ENCODE measurements at places on chromosomes 4 and X.

DNA sequence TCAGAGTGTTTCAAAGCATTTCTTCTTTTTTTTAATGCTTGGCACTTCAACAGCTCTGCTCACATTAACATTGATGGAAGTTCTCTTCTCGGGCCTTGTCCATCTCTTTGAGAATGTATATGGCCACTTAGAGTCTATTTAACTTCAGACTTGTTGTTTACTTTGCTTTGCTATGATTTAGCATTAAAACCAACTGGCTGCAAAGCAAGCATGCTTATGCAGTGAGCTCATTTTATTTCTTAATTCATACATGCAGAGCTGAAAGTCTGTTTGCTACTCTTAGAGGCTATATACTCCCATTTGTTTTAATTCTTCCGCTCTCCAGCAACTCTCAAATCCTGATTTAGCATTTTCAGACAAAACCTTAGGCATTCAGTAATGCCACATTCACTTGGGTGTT lies 107.6 kb upstream of the PACRGL start:
- DNase-seq: no peak

GRCh38 chr4:74407891-74408290 lies 37.0 kb upstream of the AREG start:
- no peak for DNase-seq

- no peak for DNase-seq
Observed at GRCh38 chr4:36891971-36892370, 352.6 kb upstream of the NWD2 start.

DNA sequence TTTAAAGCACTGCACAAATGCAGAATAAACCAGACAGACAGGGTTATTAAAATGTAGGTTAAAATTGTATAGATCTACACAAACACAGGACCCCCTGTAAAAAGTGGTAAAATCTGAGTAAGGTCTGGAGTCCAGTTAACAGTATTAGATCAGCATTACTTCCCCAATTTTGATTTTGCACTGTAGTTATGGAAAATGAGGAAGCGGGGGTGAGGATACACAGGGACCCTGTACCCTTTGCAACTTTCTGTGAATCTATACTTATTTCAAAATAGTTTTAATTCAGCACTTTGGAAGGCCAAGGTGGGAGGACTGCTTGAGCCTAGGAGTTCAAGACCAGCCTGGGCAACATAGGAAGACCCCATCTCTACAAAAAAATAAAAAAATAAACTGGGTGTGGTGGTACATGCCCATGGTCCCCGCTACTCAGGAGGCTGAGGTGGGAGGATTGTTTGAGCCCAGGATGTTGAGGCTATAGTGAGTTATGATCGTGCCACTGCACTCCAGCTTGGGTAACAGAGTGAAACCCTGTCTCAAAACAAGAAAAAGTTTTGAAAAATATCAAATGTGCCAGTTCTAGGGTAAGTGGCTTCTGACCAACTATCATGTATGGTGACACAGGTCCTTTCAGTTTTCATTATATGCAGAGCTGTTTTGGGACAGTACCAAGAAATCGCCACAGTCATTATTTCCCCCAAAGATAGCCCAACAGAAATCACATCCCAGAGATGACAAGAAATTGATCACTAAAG lies 17.7 kb downstream of the SEL1L3 start:
- DNase-seq: no peak

GRCh38 chr4:151313306-151314009 lies 11.9 kb downstream of the SH3D19 start:
- DNase-seq: no peak

DNA sequence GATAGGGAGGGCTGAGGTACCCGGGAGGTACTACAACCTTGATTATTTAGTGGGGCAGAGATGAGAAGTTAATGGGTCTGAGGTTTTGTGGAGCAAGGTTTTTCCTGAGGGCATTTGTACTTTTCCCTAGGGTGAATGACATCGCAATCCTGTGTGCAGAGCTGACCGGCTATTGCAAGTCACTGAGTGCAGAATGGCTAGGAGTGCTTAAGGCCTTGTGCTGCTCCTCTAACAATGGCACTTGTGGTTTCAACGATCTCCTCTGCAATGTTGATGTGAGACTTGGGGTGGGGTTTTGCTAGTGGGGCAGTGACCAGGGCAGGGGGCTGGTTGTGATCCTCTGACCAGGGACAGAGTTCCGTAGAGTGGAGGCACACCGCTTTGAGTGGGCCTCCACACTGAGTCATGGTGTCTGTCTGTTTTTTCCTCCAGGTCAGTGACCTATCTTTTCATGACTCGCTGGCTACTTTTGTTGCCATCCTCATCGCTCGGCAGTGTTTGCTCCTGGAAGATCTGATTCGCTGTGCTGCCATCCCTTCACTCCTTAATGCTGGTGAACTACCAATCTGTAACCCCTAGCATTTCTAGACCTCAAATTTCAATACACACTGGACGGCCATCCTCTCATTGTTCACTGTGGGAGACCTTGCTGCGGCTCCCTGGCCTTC lies 9.9 kb downstream of the MED12 start:
- DNase-seq: no peak

DNA sequence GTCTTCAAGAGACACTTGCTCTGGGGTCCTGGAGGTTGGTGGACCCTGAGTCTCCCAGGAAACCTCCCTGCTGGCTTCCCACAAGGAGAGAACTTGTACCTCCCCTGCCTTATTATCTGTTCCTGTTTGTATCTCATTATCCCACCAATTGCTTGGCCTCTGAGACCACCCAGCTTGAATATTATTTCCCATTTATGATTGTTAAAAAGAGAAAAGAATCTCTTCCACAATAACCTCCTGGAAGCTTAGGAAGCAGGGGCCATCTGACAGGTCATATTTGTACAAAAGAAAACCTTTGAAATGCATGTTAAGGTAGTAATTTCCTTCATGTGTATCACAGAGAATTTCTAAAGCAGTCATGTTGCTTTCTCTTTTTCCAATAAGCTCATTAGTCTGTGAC lies 239.5 kb downstream of the FBXW7 start:
- no peak for DNase-seq

GRCh38 chr4:121666091-121666679 lies 30.6 kb downstream of the ANXA5 start:
- no peak for DNase-seq

GRCh38 chr4:152591876-152592275 lies 56.0 kb upstream of the FBXW7 start:
- DNase-seq: no peak

GRCh38 chrX:138082251-138082650 lies 516.3 kb downstream of the ZIC3 start:
- DNase-seq: no peak

DNA sequence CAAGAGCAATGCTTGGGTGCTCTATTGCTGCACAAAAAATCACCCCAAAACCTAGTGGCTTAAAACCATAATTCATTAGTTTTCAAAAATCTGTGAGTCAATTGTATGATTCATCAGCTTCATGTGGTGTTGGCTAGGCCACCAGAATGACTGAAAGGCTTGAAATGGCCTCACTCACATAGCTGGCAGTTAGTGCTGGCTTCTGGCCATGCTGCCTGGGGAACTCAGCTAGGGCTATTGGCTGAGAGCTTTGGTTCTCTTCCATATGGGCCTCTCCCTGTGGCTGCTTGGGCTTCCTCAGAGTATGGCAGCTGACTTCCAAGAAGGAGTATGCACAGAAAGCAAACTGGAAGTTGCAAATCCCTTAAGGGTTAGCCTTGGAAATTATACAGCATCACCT lies 3.1 kb upstream of the MTMR1 start:
- no peak for DNase-seq

GRCh38 chrX:103629318-103630170 lies 769 bp downstream of the TCEAL1 start:
- DNase-seq: no peak

DNA sequence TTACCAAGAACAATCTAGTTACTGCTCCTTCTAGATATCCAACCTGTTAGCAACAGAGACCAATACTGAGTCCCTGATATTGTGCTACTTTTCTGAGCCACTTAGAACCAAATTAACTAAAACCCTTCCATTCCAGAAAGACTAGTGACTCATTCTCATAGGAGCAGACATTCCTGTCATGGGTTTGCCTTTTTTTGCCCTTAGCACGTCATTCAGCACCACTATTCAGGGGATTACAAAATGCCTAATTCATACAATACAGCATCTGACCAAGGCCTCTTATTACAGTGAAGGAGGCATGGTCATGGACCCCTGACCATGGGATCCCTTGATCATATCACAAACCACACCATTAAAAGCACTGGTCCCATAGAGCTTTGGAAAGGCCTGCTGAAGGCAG lies 123.8 kb upstream of the CXCL13 start:
- DNase-seq: no peak

GRCh38 chrX:87664381-87664780 lies 146.8 kb downstream of the KLHL4 start:
- no peak for DNase-seq

DNA sequence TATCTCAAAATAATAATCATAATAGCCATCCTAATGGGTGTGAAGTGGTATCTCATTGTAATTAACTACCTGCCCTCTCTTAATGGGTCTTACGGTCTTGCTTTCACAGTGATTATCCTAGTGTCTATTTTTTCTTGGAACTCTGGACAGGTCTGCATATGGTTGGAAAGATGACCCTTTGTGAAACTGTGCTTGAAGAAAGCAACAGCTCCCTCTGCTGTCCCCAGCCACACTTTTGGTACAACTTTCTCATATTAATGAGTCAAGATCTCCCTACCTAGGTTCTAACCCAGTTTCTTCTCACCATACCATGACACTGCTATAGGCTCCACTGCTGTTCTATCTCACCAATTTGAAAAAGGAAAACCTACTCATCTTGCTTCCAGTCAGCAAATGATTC lies 2.4 kb downstream of the TFDP3 start:
- no peak for DNase-seq

GRCh38 chr4:72410158-72410557 lies 158.9 kb downstream of the ADAMTS3 start:
- DNase-seq: no peak

GRCh38 chr4:73379946-73380345 lies 24.1 kb upstream of the ALB start:
- DNase-seq: no peak

- DNase-seq: no peak
Observed at GRCh38 chr4:184288451-184289178, 70.9 kb upstream of the ENPP6 start.

- DNase-seq: no peak
Observed at GRCh38 chr4:73540826-73541225, 59.3 kb downstream of the AFM start.

- no peak for DNase-seq
Observed at GRCh38 chr4:86788826-86789225, 60.4 kb downstream of the SLC10A6 start.

GRCh38 chrX:39645178-39645895 lies 452.4 kb downstream of the BCOR start:
- DNase-seq: no peak

DNA sequence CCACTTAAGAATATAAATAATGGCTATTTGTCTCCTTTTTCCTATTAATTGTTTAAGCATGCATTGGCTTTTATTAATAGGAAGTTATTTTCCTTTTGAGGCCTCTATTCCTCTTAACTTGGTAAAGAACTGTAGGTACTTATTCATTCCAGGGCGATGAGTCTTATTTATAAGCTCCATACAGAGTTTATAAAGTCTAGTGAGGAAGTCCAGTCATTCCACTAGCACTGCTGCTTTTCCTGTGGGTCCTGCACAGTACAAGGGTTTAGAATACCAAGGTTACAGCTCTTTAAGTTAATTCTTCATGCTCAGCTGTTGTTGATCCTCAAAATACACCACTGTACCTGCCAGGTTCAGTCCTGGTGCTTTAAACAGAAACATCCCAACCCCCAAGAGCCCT lies 28.5 kb upstream of the WNK3 start:
- DNase-seq: no peak

GRCh38 chrX:136608295-136608933 lies 39.5 kb upstream of the CD40LG start:
- DNase-seq: no peak

- DNase-seq: no peak
Observed at GRCh38 chr4:19683426-19683825, 568.3 kb upstream of the SLIT2 start.

DNA sequence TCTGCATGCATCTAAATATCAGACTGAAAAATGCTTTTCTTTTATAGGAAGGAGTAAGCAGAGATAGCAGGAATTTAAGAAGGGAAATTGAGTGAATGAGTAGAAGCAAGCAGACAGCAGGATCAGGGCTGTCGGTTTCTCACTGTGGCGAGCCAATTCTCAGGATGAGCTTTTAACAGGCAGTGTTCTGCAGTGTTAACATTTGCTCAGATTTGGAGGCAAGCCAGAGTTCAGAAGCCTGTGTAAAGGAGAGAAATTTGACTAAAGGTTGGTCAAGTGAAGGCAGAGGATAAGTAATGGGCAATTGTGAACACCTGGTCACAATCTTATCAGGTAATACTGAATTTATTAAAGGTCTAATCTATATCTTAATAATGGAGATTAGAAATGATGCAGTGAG lies 133.3 kb upstream of the MAGEB16 start:
- no peak for DNase-seq

DNA sequence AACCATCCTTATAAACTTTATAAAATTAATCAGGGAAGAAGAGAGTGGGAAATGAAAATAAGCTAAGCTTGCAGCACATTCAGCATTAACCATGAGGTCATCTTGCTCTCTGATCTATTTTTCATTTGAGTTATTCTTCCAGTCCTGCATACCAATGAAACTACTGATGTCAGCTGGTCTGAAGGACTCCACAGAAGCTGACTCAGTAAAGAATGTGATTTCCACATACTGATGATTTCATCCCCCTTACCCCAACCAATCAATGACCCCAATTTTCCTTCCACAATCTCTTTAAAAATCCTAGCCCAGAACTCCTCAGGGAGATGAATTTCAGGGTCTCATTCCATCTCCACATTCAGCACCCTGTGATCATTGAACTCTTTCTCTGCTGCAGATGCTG lies 18.8 kb upstream of the DSPP start:
- DNase-seq: no peak

DNA sequence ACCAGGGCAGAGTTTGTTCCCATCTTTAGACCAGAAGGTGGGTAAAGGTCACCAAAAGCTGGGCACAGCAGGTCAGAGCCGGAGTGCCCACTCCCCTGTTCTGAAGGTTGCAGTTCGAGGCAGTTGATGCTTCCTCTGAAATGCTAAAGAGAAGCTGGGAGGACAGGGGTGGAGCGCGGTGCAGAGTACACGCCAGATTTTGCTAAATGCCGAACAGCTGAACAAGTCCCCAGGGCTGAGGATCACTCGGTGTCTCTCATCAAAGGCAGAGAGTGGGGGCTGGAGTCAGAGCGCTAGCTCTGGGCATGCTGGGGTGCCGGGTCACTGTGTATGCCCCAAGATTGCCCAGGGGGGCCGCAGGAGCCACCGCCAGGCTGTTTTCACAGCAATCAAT lies 197.0 kb downstream of the BCOR start:
- no peak for DNase-seq

DNA sequence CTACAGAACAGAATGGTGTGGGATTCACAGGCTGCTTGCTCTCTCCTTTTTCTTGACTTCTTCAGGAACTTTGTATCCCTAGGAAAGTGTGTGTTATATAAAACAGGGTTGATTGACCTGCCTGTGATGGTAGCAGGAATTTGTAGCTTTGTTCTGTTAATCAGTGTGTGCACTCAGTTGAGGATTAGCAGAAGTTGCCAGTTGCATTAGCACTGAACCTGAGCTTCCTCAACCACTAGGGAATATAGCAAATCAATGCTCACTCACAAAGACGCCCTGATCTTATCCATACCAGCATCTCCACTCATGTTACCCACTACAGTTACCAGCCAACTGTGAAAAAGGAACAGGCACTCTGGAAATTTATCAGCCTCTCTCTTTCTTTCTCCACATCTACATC lies 319.1 kb upstream of the EMCN start:
- DNase-seq: no peak
